Activated T-cell treated with anti-CD3 and anti-CD28 coated beads, Interleukin-2, amount 50 U/mL, for 72 hours (primary cell): ENCODE measurements at places on chromosomes 6 and 20. TPM values are rescaled to one million over a fixed set of nuclear protein-coding genes. Genes with fewer than 3 reads are reported as not detected.

GRCh38 chr6:122184401-122184827, 215.0 kb upstream of the HSF2 start:
- DNase-seq: no peak

DNA sequence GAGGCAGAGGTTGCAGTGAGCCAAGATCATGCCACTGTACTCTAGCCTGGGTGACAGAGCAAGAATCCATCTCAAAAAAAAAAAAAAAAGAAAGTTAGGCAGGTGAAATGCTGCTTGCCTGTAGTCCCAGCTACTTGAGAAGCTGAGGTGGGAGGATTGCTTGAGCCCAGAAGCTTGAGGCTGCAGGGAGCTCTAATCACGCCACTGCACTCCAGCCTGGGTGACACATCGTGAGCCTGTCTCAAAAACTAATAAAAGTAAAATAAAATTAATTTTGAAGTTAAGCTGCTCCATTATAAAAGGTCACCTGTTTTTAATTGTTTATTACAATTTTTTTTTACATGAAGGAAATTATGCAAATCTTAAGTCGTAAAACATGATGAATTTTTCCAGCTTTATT, 23.2 kb upstream of the SAMHD1 start:
- DNase-seq: no peak

DNA sequence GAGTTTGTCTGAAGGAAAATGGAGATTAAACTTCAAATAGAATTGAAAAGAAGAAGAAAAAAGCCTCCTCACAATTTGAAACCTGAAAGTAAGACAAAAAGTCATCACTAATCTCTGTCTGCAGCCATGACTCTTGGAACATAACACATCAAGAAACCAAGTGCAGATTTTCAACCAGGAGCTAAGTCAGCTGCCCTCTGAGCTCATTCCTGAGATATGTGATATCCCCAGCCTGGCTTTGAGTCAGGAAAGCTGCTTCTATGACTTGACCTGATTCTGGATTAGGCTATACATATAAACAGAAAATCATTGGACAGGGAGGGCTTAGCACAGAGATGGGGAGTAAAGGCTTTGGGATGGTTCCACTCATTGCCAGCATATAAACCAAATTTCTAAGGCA, 891.4 kb downstream of the TFAP2A start:
- no peak for DNase-seq

DNA sequence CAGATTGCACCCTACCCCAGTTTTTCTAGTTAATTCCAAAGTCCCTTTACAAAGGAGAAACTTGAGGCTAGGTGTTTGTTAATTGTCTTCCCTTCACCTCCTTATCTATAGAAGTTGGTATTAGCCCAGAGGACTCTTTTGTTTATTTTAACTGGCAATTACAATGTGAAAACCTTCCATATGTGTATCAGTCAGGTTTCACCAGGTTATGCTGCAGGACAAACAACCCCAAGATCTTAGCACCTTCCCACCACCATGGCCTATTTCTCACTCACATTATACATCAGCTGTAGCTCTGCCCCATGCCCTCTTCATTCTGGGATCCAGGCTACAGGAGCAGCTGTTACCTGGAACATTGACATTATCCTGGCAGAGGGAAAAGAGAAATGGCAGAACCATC, 31.1 kb downstream of the SNHG17 start:
- no peak for DNase-seq

DNA sequence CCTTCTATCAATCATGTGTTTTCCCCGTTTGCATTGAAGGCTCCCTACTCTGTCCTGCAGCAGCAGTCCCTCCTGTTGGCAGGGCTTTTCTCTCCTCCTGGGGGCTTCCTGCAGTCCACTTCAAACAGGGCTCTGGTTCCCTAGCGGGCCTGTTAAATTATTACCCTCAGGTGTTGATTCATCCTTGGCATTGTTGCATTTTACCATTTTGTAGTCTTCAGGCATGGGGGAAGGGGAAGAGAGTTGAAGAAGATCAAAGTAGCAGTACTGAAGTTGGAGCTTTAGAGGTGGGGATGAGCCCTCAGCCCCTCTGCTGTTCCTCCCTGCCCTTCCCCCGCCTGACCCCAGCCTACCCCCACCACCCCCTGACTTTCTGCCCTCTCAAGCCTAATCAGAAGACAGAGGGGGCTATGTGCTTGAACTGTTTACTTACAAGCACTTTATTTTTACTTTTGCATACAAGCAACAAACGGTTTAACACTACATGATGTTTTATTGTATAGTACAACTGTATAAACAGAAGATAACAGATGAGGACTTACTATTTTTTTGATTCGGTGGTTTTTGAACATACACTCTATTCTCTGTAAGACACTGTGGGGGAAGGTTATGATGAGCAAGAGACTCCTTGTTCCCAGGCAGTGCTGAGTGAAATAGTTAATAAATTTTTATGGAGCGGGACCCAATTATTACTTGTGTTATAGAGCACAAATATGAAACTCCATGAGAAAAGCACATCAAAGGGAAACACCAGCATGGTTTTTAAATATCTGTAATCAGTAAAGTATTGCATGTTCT, 169.7 kb downstream of the EYA4 start:
- DNase-seq: no peak

DNA sequence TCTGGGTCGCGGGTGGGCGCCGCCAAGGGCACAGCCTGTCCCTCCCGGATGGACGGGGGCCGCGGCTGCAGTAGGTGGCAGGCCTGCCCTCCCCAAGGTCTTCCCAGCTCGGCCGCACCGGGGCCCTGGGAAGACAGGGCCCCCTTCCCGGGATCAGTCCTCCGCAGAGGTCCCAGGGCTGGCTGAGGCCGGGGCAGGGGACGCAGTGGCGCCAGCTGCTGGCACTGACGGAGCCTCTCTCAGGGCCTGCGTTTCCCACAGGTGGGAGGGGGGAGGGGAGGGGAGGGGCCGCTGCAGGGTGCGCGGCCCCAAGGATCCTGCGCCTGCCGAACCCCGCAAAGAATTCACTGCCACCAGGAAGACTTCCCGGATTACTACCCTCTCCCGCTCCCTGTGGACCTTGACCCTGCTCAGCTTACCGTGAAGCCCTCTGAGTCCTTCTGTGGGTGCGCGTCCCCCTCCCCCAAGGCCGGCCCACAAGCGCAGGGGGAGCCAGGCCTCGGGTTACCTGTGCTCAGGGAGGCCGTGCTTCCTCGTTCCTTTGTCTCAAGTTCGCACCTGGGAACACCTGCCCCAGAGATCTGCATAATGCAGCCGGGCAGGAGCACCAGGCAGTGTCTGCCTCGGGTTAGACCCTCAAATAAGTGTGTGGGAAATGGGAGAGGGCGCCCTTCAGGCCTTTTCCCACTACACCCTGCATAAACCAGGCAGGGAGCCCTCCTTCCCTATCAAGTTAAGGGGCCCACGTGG, 5.1 kb downstream of the LZTS3 start:
- DNase-seq: no peak

RIPPLY2 gene
- total RNA-seq: not detected

SCRT2 gene
- total RNA-seq: not detected

- DNase-seq: no peak
Measured at GRCh38 chr6:25054469-25054868, 118.7 kb upstream of the RIPOR2 start.

GRCh38 chr6:31172973-31173384, 2.5 kb upstream of the POU5F1 start:
- no peak for DNase-seq

BANF2 gene
- total RNA-seq: not detected

HLA-DRB5 gene
- total RNA-seq: not detected

HTR1E gene
- total RNA-seq: not detected

- DNase-seq: no peak
Measured at GRCh38 chr6:37283671-37284151, 25.8 kb upstream of the TMEM217 start.

CDKAL1 gene
- 25.9 TPM for total RNA-seq

DNA sequence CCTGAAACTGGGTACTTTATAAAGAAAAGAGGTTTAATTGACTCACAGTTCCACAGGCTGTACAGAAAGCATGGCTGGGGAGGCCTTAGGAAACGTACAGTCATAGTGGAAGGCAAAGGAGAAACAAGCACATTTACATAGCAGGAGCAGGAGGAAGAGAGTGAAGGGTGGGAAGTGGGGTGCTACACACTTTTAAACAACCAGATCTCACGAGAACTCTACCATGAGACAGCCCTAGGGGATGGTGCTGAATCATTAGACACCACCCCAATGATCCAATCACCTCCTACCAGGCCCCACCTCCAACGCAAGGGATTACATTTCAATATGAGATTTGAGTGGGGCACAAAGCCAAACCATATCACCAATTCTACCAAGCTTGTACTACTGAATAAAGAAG, 7.4 kb upstream of the FNDC1 start:
- DNase-seq: no peak

DNA sequence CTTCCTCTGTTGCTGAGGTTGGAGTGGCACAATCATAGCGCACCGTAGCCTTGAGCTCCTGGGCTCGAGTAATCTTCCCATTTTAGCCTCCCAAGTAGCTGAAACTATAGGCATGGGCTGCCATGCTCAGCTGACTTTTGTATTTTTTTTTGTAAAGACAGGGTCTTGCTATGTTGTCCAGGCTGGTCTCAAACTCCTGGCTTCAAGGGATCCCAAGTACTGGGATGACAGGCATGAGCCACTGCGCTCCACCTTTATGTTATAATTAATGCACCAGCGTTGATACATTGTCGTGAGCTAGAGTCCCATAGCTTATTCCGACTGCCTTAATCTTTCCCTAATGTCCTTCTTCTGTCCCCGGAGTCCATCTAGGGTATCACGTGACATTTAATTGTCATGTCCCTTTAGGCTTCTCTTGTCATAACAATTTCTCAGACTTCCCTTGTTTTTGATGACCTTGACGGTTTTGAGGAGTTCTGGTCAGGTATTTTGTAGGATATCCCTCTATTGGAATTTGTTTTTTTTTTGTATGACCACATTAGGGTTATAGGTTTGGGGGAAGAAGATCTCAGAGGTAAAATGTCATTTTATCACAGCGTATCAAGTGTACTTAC, 63.9 kb downstream of the CEBPB start:
- DNase-seq: no peak

GRCh38 chr6:60679175-60679574, 1606.8 kb downstream of the KHDRBS2 start:
- DNase-seq: no peak

NOX3 gene
- total RNA-seq: not detected

GRCh38 chr6:99393366-99393697, 663 bp downstream of the COQ3 start:
- no peak for DNase-seq

DNA sequence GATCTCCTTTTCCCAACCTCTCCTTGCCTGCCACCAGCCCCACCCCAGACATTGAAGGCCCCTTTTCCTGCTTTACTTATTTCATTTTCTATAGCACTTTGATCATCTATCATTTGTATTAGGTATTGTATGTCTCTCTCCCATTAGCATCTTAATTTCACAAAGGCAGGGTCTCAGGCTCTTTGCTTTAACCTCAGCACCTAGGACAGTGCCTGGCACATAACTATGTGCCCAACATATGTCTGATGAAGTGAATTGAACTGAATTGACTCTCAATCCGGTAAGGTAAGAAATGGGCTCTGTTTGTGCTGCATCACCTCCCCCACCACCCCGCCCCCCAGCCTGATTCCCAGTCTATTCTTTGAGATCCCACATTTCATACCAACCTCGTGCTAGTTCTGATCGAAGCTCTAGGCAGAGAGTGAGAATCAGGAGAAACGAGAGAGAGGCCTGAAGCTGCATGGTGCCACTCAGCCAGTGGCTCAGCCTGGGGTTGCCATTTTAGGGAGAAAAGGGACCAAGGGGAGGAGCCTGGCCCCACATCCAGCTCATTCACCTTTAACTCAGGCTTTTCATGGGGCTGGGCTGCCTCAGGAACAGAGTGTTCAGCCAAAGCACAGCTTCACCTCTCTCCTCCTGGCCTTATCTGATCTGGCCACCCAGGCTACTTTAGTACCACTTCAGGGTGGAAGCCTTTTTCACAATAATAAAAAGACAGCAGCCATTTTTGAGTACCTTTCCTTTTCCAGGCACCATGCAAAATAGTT, at the start of gene SPINT3:
Gene SPINT3 (minus strand): TSS at position 476 of the 767 bp plus-strand sequence. CDS start 14 bp downstream, at position 462.
- DNase-seq: no peak

DNA sequence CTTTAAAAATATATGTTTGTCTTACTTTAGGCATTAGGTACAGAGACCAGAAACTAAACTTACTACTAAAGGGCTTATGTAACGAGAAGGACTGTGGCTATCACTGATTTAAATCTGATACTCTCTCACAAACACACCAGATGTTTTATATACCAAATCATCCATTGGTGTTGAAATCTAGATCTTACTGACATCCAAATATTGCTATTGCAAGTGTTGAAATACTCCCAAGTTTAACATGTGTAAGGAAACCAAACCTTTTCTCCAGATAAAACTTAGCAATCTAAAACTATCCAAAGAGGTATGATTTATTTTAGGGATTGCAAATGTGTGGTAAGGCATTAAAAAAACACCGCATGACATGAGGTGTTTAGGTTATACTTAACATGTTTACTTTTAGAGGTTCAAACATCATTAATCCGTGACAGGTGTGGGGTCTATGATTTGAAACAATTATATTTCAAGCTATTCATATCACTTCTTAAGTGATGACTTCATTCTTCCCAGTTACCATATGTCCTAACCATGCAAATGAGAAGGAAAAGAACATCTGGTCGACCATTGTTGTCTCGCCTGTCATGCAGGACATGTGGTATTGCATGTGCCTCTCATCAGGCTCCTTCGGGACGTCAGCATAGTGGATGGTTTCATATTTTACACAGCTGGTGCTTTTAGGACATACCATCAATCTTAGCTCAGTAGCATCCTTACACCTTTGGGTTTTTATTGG, 168.3 kb upstream of the SPACA1 start:
- no peak for DNase-seq

DNA sequence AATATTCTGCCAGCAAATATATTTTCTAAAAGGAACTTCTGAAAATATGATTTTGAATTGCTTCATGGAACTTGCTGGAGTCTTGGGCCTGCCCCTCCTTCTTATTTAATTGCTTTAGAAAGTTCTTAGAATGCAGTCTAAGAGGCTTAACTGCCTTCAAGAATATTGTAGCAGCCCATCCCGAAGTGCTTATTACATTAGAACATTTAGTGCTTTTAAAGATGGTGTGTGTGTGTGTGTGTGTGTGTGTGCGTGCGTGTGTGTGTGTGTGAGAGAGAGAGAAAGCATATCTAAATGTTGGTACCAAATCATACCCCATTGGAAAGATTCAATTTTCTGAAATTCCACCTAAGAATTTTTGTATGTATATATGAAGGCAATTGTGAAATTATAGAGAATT, 193.5 kb downstream of the SLC24A3 start:
- DNase-seq: no peak

RFX6 gene
- total RNA-seq: not detected

GRCh38 chr6:25452031-25452430, 172.9 kb downstream of the CARMIL1 start:
- no peak for DNase-seq

TRIM40 gene
- total RNA-seq: not detected

SLC26A8 gene
- total RNA-seq: not detected

WFDC9 gene
- total RNA-seq: not detected

KHDC1 gene
- 3.4 TPM for total RNA-seq
